ENCODE measurements at places on chromosomes 6 and 20.

DNA sequence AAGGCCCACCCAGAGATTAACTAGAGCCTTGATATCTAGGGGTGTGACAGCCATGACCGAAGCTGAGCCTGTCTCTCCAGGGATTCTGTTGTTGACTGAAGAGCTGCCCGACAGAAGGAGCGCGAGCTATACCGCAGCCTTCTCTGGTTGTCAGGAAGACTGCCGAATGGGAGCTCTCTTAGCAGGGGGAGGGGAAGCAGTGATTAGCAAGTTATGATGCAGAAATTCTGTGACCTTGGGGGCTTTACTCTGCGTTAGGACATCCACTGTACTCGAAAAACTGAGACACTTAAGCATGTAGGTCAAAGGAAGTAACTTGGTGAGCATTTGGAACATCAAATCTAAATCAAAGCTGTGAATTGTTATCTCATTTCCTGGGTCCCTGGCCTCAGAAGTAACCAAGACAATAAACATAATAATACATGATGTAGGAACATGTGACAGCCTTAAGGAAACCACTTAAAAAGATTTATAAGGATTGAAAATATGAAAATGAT, 84.7 kb downstream of the MAP3K4 start:
- DNase-seq = no peak

GRCh38 chr6:32785781-32786533, 22.6 kb upstream of the HLA-DQB2 start:
- DNase-seq = peak; percentile 10

- DNase-seq = no peak
These were observed 826 bp downstream of the RIMS4 start for GRCh38 chr20:44809380-44810060.

DNA sequence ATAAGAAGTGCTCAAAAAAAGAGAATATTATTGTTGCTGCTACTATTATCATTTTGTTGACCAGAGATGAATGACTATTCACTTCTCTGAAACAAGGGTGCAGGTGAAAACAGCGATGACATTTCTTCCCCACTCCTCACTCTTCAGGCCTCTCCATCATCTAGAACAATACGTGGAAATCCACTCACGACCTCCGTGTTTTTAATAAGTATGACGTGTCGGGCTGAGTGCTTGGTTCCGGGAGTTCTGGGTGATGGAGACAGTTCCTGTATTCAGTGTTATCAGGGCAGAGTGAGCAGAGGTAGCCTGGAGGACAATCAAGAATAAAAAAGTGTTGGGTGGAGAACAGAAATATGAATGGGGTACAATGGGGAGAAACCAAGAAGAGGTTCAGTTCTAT, 130.0 kb upstream of the ZNF217 start:
- no peak for DNase-seq

Data from AG09309 (cell line).